Tibial artery (tissue), 4 donors: ENCODE measurements at places on chromosomes 5 and 9.

DNA sequence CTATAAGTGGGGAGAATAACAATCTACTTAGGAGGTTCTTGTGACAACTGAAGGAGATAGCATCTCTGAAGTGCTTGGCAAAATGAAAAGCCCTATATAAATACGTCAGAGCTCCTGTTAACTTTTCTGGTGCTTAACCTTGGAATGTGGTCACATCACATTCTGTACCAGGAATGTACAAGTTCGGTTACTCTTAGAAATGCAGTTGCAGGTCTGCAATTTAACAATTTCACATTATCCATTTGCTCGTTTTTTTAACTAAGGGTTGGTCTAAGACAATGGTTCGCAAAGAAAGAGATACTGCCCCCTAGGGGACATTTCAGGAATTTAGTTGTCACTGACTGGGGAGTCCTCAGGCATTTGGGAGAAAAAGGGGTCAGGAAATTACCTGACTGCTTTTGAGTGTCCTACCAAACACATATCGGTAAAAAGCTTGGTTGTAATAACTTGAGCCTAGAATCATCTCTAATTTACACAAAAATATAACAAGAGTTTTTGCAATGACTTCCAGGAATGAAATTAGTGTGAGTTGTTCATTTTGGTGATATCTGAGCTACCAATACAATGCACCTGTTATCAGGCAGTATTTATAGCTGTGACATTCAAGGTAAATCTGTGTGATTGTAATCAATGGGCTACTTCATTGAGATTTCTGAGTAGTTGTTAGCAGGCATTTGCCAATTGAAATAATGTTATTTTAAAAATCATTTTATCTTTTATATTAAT is 5.4 kb upstream of the HBEGF start:
- peak; percentile 48 for DNase-seq

DNA sequence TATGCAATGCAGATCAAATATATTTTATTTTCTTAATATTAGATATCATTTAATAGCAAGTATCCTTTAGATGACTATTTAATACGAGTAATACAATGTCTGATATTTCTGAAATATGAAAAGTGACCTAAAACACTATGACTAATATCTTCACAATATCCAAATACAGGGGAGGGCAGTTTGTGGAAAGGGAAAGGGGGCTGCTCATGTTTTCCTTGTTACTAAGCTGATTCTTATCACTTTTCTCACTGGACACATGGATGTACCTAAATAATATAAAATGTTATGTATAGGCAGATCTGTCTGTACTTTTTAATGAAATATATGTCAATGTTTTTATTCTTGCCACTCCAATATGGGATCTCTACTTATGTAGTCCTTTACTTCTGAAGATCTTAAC is 1879.1 kb upstream of the ACO1 start:
- no peak for DNase-seq

- no peak for DNase-seq
These were observed 1147.7 kb upstream of the WWC1 start for GRCh38 chr5:167143716-167144115.

GRCh38 chr5:149493316-149493715 is 57.9 kb downstream of the CSNK1A1 start:
- no peak for DNase-seq

DNA sequence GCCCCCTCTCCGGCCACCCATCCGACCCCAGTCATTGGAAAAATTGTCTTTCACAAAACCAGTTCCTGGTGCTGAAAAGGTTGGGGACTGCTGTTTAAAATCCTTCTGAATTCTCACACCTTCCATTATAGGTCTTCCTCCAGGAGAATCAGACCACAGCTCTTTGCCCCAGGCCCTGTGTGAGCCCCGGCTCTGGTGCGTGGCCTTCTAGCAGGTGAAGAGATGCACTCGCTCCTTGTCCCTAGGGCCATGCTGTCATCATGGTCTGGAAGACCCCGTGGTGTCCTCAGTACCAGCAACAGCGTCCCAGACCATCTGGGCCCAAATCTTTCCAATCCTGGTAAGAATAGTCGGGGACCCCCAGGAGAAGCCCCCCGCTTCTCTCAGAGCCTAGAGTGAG is 95.2 kb downstream of the DAP start:
- DNase-seq = no peak

DNA sequence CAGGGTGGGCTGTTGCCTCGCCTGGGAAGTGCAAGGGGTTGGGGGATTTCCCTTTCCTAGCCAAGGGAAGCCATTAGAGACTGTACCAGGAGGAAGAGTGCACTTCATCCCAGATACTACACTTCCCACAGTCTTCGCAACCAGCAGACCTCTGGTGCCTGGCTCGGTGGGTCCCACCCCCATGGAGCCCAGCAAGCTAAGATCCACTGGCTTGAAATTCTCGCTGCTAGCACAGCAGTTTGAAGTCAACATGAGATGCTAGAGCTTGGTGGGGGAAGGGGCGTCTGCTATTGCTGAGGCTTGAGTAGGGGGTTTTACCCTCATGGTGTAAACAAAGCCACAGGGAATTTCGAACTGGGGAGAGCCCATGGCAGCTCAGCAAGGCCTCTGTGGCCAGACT is 586.4 kb downstream of the HTR1A start:
- DNase-seq = no peak

GRCh38 chr5:58260243-58260642 is 199.6 kb downstream of the PLK2 start:
- DNase-seq = no peak

GRCh38 chr5:140311011-140311467 is 8.1 kb upstream of the PFDN1 start:
- DNase-seq = no peak

- DNase-seq = no peak
These were observed 24.5 kb upstream of the GFPT2 start for GRCh38 chr5:180377556-180378197.

GRCh38 chr5:7869474-7870136 is 657 bp downstream of the MTRR start:
- no peak for DNase-seq

GRCh38 chr9:85987236-85987635 is 46.3 kb downstream of the NAA35 start:
- no peak for DNase-seq
